Stimulated activated CD4-positive, alpha-beta T cell treated with anti-CD3 and anti-CD28 coated beads, Interleukin-1b, Interleukin-23, amount 100 ng/mL, for 1 hour (primary cell): ENCODE measurements at places on chromosomes 2 and 18.

GRCh38 chr2:225399504-225399903, at the start of gene NYAP2:
NYAP2 (plus strand) TSS chr2:225399710; CDS start chr2:225408881, 9,171 bp downstream.
- no peak for DNase-seq

DNA sequence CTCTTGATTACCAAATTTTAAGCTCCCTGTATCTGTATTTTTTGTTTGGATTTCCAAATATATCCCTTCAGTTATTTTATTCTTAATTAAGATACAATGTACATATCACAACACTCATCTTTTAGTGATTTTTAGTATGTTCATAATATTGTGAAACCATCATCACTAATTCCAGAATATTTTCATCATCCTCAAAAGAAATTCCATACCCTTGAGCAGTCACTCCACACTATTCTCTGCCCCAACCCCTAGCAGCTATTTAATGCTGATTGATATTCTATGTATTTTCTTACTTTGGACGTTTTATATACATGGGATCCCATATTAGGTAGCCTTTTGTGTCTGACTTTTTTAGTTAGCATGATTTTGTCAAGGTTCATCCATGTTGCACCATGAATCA, 127.4 kb upstream of the SLC8A1 start:
- no peak for DNase-seq

GRCh38 chr2:128631698-128632500, 313.2 kb upstream of the HS6ST1 start:
- DNase-seq, result no peak

GRCh38 chr2:28683100-28683706, 68.4 kb upstream of the PPP1CB start:
- DNase-seq, result no peak

DNA sequence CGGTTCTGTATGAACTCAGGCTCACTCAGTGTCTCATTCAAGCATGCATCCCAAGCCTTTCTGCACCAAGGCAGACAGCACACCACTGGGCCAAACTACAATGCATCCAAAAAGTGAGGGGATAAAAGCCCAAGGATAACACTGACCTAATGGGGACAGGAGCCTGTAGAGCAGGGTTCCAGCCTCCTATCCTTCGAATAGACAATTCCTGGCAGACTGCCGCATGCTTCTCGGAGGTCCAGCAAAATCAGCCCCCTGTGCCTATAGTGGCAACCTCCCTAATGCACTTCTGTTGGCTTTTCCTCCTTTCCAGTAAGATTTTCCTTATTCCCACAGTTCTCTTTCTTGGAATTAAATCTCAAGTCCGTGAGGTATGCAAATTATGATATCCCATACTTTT, 44.8 kb upstream of the CAVIN2 start:
- DNase-seq, result no peak

DNA sequence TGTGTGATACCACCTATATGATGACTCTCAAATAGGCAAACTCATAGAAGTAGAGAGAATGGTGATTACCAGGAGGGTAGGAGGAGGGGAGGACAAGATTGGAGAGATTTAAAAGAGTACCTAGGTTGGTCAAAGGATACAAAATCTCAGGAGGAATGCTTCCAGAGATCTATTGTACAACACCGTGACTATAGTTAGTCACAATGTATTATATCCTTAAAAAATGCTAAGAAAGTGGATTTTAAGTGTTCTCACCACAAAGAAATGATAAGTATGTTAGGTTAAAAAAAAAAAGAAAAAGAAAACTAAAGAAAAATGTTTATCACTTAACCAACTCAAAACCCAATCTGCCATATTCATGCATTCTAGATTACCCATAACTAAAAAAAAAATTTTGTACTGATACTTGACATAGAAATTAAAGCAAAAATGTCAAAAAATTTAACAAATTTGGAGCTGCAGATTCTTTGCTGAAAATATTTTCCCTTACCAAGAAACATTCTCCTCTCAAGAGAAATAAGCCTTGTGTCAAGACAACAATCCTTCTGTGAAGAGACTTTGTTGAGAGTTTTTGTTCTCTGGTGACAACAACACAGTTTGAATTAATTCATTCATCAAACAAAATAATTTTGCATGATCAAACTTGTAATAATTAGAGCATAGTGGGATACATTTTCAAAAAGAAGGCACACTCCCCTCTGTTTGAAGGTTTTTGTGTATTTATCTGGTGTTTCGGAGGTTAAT, 213.1 kb downstream of the DNER start:
- no peak for DNase-seq

GRCh38 chr18:39825485-39826150, 2129.4 kb upstream of the PIK3C3 start:
- DNase-seq, result no peak

DNA sequence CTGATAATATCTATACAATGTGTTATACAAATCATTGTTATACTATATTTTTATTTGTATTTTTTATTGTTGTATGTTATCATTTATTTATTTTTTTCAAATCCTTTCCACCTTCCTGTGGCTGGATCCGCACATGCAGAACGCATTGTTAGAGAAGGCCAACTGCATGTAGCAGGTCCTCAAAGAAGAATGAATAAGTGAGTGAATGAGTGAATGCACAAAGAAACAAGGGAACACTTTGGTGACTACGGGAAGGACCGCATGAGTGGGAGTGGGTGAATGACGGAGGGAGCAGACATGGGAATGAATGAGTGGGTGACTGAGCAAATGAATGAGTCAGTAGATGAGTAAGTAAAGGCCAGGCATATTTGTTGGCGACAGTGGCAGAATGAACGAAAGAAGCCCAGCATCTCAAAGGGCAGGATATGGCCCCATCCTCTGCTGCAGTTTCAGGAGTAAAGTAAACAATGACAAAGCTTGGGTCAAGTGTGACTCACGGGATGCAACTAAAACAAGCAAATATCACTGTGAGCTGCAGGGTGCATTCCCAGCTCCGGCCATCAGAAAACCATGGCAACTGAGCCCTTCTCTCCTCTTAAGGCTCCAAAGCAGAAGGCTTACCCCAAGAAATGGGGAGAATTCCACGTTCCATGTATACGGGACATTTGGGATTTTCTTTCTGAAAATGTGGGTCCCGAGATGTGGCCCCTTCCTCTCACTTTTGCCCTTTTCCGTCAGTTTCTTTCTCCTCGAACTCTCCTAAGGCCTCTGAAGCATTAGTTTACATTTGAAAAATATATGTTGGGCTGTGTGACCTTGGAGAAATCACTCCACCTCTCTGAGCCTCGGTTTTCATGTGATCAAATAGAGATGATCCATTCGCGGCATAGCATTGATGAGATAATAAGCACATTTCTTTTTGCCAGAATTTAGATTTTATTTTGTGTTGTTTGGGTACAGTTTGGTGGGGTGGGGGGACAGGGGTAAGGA, 24.5 kb downstream of the KCNF1 start:
- no peak for DNase-seq

GRCh38 chr18:52325997-52326396, 14.0 kb upstream of the DCC start:
- no peak for DNase-seq

- no peak for DNase-seq
These were observed 32.8 kb downstream of the FAM124B start for GRCh38 chr2:224369028-224369632.

- DNase-seq, result no peak
These were observed at the start of gene DPP10 for GRCh38 chr2:114442510-114442909. DPP10 (plus strand) TSS chr2:114442641.

GRCh38 chr18:617970-618504, 21.2 kb downstream of the CLUL1 start:
- DNase-seq, result no peak

DNA sequence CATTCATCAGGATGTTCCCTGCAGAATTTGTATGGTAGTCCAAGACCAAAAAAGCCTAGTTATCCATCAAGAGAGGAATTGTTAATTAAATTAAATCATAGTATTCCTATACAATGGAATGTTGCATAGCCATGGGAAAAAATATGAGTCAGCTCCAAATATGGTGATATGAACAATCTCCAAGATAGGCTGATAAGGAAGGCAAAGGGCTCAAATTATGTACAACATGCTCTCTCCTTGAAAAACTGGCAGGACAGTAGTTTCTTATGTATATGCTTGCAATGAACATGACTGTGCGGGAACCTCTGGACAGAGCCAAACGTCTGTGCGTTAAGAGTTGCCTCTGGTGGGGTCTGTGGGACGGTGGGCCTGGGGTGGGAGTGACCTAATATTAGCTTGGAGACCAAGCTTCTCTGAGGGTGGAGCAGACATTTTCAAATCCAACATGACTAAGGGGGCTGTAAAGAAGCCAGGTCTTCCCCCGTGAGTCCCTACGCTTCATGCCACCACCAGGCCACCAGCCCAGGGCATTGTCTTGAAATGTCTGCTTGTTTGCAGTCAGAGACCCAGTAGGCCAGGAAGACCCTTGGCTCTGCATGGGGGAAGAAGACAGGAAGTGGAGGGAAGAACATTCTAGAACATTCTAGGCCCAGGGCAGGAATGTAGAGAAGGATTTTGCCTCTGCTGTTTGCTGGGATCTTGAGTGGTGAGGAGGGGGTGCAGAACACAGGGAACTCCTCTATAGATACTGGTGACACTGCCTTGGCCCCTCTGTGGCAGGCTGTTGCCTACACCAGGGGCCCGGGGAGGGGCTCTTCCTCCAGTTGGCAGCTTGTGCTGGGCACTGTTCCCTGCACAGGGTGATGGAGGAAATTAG, 244.0 kb upstream of the HS6ST1 start:
- DNase-seq, result no peak

GRCh38 chr2:232325324-232326273, 53.0 kb upstream of the ALPP start:
- peak; percentile 17 for DNase-seq

GRCh38 chr2:40760071-40760666, 308.3 kb upstream of the SLC8A1 start:
- no peak for DNase-seq

DNA sequence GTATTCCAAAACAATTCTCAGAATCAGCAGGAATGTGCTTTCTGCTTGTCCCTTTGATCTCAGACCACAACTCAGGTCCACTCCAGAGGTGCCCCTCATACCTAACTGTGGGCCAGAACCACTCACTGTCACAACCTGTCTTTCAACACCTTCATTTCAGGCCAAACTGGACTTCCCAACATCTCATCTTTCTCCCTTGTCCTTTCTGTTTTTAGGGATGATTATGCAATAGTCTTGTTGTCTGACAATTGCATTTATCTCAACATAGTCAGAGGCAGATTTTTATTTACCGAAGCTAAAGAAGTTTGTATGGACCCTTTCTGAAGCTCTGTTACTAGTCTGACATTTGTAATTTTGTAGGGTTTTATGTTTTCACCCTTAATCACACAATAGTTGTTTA, 95.9 kb downstream of the EPHA4 start:
- DNase-seq, result no peak

- DNase-seq, result no peak
These were observed 539 bp downstream of the CYP27A1 start for GRCh38 chr2:218782528-218782844.

- no peak for DNase-seq
These were observed 61.3 kb upstream of the HAAO start for GRCh38 chr2:42853549-42854206.

- no peak for DNase-seq
These were observed 3.1 kb upstream of the HES6 start for GRCh38 chr2:238242731-238243495.

DNA sequence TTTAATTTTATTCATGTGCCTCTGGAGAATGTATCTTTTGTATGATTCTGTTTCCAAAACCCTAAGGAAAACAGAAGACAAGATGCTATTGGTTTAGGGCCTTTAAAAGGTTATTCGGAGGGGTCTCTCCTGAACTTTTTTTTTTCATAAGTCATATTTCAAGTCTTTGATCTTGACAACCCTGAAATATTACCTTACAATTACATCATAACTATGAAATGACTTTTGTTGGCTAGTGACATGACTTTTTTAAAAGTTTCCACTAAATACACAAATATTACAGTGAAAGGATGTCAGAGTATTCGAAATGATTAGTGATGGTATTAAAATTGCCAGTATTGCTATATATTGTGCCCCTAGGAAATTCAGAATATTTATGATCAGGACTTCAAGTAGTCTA, 31.8 kb upstream of the FZD7 start:
- DNase-seq, result no peak

- DNase-seq, result no peak
These were observed 208.9 kb downstream of the ZEB2 start for GRCh38 chr2:144310889-144311608.

DNA sequence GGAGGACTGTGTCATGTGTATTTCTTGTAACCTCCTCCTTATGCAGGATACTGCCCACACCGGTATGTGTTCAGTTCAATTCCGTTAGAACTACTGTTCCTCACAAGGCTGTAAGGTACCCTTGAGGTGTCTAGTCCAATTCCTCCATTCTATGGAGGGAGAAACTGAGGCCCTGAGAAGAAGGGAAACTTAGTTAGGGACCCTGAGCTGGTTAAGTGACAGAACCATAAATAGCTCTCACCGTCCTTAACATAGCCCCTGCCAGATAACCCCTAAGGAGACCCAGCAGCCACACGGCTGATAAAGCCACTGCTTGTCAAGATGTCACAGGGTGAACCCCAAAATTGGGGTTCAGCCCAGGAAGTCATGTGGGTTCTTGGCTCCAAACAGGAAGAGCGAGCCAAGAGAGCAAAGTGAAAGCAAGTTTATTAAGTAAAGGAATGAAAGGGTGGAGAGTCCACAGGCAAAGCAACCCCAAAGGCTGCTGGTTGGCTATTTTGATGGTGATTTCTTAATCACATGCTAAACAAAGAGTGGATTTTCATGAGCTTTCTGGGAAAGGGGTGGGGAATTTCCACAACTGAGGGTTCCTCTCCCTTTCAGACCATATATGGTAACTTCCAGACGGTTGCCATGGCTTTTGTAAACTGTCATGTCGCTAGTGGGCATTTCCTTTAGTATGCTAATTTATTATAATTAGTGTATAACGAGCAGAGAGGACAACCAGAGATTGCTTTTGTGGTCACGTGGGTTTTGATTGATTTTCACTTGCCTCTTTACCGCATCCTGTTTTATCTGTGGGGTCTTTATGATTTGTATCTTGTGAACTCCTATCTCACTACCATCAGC, 83.4 kb upstream of the RTN4 start:
- DNase-seq, result peak; percentile 2
